ENCODE measurements at places on chromosomes 12 and 14.

- DNase-seq: no peak
Observed at GRCh38 chr14:106877517-106877916, 1351.1 kb downstream of the TMEM121 start.

- DNase-seq: no peak
Observed at GRCh38 chr12:103819312-103819711, 21.7 kb downstream of the NT5DC3 start.

- DNase-seq: no peak
Observed at GRCh38 chr12:57096748-57097553, 8.0 kb downstream of the NAB2 start.

DNA sequence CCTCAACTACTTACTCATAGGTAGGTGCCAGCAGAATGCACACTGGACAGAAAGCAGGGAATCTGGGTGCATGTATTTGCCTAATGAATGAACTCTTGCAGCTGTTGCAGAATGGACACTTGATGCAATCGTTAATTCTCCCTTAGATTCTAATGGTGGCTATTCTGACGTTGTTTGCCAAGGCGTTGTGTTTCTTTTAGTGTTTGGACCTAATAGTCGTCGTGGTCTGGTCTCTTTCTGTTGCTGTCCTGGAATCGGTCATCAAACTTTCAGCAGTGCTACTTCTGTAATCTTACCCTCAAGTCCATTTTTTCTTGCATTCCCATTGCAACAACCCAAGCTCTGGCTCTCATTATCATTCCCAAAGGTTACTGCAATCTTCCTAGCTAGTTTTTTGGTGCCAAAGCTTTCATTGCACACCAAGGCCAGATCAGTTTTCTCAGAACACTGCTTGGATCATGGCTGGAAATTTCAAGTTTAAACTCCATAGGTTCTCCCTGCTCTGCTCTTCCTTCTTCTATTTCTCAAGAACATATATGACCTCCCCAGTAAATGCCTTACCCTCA lies 31.3 kb downstream of the BMP4 start:
- DNase-seq: no peak

DNA sequence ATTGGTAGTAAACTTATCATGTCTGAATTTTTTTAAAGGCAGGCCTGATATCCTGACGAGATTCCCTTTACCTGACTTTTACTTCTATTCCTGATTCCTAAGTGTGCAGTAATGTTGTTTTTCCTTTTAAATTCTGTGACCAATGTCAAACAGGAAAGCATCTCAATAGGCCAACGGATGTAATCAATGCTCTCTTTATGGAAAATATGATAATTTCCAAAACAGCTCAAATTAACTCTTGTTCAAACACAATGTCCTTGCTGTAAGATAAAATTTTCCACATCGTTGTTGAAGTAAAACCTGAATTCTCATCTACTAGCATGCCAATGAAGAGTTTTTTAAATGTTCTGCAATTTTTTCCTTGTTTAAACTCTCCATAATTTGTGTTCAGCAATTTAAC lies 8.0 kb upstream of the TAS2R31 start:
- DNase-seq: no peak

DNA sequence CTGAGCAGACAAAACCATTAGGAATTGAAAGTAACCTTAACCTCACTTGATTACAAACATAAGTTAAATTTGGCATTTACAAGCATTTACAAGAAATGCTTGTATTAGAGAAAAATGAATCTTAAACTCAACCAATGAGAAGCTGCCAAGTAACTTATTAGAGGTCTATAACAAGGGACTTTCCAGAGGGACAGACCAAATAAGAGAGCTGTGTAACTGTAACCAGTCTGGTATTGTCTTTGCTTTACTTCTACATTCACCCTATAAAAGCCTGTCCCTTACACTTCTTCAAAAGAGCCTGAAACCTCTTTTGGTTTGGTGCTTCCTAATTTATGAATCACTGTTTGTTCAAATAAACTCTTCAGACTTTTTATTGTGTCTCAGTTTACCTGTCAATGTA lies 450.0 kb upstream of the FAR2 start:
- DNase-seq: no peak

Data from RWPE2 (cell line).